COLO829 (cell line): ENCODE measurements at places on chromosomes 2 and 18.

- no peak for DNase-seq
Observed at GRCh38 chr2:84958135-84959059, 12.6 kb upstream of the KCMF1 start.

- DNase-seq = no peak
Observed at GRCh38 chr2:3236300-3237045, 141.1 kb downstream of the EIPR1 start.

- no peak for DNase-seq
Observed at GRCh38 chr18:32922951-32923430, 150.2 kb upstream of the KLHL14 start.

GRCh38 chr18:50009773-50010335 lies 185.1 kb downstream of the MYO5B start:
- peak; percentile 18 for DNase-seq

DNA sequence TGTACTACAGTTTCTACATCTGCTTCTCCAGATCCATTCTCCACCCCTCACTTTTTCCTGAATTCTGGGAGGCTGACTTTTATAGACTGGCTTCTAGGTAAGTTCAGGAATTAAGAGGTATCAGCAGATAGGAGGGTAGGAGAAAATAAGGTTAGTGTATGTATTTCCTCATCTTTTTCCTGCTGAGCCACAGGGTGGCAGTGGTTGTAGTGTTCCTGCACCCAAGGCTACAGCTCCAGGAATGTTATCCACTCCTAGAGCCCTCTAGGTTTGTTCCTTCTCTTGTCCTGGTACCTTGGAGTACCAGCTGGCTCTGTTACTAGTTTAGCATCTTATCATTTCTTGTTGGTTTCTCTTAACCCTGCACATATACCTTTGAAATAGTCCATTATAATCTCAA lies 40.7 kb upstream of the C2orf66 start:
- peak; percentile 30 for DNase-seq

GRCh38 chr2:235864733-235865515 lies 303.3 kb downstream of the GBX2 start:
- DNase-seq = no peak
